ENCODE measurements at places on chromosomes 7 and 10. TPM values are rescaled to one million over a fixed set of nuclear protein-coding genes. Genes with fewer than 3 reads are reported as not detected.

DNA sequence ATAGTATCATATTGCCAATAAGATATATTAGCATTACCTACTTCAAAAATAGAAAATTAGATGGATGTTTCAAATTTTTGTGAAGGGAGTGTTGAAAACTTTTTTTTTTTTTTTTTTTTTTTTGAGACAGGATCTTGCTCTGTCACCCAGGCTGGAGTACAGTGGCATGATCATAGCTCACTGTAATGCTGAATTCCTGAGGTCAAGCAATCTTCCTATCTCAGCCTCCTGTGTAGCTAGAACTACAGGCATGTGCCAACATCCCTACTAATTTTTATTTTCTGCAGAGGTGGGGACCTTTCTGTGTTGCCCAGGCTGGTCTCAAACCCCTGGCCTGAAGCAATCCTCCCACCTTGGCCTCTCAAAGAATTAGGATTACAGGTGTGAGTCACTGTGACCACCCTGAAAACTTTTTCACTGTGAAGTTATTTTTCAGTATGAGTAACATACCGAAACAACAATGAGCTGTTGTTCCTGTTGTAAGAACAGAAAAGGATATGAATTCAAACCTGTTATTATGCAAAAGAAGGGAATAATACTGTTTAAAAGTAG is 266.9 kb downstream of the NEBL start:
- DNase-seq, result no peak

- peak; percentile 33 for DNase-seq
These were observed 36.3 kb downstream of the TRIL start for GRCh38 chr7:28921822-28922221.

DNA sequence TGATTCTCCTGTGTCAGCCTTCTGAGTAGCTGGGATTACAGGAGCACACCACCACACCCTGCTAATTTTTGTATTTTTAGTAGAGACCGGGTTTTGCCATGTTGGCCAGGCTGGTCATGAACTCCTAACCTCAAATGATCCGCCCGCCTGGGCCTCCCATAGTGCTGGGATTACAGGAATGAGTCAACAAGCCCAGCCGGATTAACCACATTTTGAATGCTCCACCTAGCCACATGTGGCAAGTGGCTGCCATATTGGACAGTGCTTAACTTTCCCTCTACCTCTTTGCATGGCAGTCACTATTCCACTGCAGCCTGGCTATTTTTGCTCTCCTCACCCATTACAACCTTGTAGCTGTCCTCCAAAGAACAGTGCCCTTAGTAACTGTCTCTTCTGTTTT is 160.1 kb downstream of the GATA3 start:
- no peak for DNase-seq

DNA sequence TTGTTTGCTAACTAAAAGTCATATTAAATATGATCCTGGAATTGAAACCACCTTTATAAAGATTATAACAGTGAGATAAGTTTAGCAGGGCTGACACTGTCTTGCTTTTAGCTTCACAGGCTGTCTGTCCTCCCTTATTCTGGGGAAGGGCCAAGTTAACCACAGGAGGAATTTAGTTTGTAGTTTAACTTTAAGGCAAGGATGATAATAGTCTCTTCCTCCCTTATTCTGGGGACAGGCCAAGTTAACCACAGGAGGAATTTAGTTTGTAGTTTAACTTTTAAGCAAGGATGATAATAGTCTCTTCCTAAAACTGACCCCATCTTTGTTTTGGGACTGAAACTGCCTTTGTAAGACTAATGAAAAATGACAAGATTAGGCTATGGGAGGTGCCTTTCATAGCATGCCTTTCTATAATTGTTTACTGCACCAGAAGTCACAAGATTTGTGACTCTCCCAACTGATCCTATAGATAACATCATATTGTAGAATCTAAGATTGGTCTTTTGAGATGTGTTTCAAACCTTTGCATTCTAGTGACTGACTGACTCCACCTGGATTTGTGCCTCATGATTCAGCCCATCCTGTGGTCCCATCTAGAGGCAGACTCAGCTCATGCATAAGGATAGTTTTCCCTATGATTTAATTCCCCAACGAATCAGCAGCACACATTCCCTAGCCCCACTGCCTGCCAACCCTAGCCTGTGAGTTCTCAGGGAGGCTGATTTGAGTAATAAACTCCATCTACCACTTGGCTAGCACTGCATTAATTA is 212.0 kb downstream of the MAGI2 start:
- no peak for DNase-seq

GRCh38 chr7:138657854-138658386 is 43.2 kb downstream of the SVOPL start:
- no peak for DNase-seq

DNA sequence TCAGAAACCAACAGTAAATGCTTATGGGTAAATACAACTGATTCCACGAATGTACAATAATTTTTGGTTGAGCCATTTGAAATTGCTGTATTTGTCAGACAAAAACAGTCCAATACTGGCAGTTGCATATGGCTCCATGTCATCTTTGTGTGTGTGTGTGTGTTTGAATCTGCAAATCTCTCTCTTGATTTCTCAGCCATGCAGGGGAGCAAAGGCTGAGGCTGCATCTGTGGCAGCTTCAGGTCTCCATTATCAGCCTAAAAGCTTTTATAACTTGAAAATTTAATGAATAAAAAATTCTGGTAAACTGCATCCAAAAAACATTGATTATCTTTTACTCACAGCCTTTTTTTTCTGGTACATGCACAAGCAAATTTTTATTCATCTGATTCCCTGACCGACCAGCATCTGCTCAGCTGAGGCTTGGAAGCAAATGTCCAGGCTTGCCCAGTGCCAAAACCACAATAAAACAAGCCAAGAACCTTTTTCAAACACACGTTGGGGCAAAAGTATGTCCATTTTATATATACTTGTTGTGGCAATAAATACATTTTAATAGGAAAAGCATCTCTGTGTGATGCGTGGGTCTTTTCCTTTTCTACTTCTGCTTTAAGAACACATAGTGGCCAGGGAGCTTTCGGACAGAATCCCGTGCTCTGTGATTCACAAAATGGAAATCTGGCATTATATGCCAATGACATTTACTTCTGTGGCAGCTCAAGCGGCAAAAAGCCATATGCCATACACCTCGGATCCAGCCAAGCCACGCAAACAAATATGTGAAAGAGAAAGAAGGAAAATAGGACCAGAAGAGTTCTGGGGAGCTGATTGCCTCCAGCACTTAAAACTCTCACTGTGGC is 275.6 kb upstream of the AOAH start:
- DNase-seq, result no peak

- DNase-seq, result no peak
These were observed 5.6 kb upstream of the CD36 start for GRCh38 chr7:80632819-80633218.

- no peak for DNase-seq
These were observed 27.4 kb upstream of the RASGEF1A start for GRCh38 chr10:43294241-43294658.

GRCh38 chr7:173209-173918 is 19.0 kb upstream of the FAM20C start:
- no peak for DNase-seq

The SFRP4 gene
- 0.39 TPM for total RNA-seq

The TMUB1 gene
- total RNA-seq, result 80.7 TPM

The ARHGEF35 gene
- 39.9 TPM for total RNA-seq

The JMJD1C gene
- 56.1 TPM for total RNA-seq

The COMMD3 gene
- total RNA-seq, result 38.4 TPM

Data from left colon (tissue), 2 donors.